ENCODE measurements at places on chromosomes 5 and 9.

DNA sequence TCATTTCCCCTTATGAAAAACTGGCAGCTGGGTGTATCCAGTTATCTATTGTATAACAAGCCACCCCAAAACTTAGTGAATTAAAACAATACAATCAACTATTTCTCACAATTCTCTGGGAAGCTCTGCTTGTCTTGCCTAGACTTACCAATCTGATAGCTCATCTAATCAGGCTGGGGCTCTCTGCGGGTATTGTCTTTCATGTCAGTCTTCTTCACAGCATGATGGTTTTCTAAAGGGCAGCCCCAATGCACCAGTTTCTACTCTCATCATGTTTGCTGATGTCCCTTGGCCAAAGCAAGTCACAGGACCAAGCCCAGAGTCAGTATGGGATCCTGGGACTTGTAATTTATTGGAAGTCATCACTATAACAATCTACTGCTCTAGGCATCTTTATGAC lies 433.5 kb downstream of the KIAA0825 start:
- no peak for DNase-seq

GRCh38 chr9:4661165-4661564 lies 929 bp upstream of the PLPP6 start:
- DNase-seq: peak; percentile 33

GRCh38 chr9:129032541-129033159 lies 3.8 kb upstream of the MIGA2 start:
- no peak for DNase-seq

DNA sequence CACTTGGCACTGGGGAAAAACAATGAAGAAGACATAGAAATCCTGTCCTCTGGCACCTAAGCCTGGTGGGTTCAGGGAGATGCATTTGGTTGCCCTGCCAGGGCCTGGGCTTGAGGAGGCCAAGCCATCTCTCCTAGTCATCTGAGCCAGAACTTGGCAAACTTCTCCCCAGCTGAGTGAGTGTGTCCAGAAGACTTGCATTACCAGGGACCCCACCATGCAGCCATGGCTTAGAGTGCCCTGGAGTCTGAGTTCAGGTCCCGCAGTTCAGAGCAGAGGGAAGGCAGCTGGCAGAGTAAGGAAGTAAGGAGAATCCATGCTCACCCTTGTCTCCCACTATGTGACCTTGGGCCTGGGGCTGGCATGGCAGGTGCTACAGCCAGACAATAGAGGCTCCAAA lies 37.4 kb upstream of the FCN1 start:
- no peak for DNase-seq

- DNase-seq: no peak
Observed at GRCh38 chr5:6674886-6675285, 38.3 kb upstream of the TENT4A start.

DNA sequence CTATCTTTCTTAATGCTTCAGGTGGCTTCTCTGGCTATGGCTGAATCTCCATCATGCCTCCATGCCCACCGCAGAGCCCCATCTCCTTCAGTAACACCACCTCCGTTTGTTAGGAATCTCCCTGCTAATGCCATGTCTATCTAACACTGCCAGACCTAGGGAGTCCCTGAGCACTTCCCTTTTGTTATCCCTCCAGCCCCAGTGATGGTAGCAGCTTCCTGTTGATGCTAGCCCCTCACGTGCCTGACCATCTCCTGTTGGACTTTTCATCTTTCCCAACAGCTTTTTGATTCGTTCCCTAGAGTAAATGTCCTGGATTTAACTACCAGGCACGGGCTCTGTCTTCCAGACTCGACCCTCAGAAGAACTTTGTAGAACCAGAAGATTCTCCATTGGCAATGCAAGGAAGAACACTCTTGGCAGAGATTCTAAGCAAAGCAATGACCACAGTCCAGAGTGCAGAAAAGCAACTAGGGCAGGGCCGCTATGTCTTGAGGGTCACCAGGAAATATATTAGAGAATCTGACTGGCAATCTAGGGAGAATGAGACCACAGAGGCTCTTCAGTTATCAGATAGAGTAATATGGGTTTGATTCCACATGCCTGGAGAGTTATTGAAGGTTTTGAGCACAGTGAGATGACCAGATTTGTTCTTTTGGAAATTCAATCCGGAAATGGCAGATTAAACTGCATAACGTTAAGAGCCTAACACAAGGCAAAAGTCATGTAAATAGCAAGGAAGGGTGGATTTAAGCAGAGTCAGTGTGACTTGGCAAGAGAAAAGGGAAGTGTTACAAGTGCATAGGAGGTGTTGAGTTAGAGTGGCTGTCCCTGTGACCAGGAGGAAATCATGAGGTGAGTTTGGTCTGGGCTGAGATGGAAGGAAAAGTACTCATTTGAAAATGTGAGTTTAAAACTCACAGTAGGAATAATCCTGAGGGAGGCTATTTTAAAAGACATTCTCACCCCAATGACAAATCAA lies 555.2 kb downstream of the ACTL7B start:
- no peak for DNase-seq

DNA sequence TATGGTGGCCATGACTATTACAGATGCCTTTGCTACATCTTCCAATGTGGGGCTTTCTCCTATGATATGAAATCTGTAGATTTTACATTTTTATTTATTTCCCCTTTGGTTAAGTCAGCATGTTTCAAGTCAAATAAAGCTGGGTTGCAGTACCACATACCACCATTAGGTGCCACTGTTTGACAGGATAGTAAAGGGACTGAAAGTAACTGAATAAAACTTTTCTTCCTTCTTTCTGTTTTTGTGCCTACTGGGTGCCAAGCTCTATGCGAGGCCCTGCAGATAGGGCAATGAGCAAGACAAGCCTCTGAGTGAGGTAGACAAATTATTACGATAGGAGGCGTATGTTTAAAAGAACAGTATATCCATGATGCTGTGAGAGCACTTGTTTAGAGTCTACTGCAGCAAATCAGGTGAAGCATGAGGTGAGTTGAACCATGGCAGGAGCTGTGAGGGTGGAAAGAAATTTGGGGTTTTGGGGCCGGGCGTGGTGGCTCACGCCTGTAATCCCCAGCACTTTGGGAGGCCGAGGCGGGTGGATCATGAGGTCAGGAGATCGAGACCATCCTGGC lies 64.8 kb downstream of the GDNF start:
- no peak for DNase-seq

GRCh38 chr5:67350618-67351201 lies 154.1 kb upstream of the CD180 start:
- DNase-seq: peak; percentile 36

- no peak for DNase-seq
Observed at GRCh38 chr9:5892456-5893133, 1.9 kb downstream of the MLANA start.

DNA sequence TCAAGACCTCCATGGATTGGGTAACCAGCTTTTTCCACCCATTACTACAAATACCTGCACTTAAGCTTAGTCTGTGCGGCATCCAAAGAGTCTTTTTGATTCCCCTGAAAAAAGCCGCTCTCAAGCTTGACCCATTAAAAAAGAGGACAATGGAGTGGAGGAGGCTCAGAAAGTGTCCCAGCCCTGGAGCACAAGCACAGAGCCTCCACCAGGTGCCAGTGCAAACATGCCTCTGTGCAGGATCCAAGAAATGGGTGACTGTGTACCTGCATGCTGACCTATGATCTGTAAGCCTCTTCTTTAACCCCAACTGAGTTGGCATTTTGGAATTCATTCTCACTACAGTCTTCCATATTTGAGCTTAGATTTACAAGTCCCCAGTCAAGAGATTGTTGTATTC lies 168.3 kb upstream of the TLE4 start:
- DNase-seq: no peak

GRCh38 chr5:39187831-39188731 lies 31.3 kb downstream of the FYB1 start:
- no peak for DNase-seq

DNA sequence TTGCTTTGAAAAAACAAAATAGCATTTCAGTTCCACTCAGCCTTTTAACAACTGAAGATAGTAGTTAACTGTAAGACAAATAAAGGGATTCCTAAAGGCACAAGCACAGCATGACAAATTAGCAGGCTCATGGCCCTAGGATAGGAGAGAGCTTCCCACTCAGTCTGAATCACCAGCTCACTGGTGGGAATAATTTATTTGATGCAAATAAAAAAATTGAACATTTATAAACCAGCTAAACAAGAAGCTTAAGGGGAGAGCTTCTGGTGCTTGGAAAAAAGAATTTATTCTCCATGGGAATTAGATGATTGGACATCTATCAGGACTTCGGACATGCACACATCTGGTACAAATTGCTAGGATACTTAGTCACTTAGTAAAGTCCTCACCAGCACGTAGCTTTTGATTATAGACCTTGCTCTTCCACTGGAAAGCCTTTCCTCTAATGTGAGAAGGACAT lies 294.1 kb upstream of the TNC start:
- peak; percentile 95 for DNase-seq

DNA sequence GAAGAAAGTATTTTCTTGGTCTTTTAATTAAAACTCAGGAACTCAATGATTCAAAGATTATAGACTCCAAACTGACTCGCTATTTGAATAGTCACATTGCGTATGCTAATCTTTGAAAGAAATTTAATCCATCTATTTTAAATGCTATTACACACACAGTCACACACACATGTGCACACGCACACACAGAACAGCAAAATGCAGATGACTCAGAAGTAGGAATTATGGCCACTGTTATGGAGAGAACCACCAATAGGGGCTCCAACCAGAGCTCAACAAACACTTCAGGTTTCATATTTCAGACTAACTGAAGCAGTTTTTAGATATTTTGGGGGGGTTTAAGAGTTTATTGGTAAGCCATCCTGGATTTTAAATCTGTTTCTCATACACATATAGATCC lies 1917.9 kb downstream of the EFNA5 start:
- peak; percentile 65 for DNase-seq

DNA sequence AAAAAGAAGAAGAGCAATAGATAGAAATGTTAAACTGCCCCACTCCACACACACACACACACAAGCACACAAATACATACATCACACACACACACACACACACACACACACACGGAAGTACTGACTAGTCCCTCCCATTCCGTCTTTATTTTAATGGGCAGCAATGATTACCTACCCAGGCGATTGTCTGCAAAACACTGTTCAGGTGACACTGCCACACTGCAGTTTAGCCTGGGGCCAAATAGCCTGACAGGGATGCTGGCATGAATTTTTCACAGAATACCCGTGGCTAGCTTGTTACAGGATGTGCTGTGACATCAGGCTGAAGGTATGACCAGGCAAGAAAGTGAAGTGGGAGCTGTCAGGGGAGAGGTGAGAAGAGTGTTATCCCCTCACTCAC lies 86.9 kb downstream of the FRMD3 start:
- DNase-seq: peak; percentile 13

- peak; percentile 36 for DNase-seq
Observed at GRCh38 chr9:89887286-89887685, 282.5 kb downstream of the GADD45G start.

DNA sequence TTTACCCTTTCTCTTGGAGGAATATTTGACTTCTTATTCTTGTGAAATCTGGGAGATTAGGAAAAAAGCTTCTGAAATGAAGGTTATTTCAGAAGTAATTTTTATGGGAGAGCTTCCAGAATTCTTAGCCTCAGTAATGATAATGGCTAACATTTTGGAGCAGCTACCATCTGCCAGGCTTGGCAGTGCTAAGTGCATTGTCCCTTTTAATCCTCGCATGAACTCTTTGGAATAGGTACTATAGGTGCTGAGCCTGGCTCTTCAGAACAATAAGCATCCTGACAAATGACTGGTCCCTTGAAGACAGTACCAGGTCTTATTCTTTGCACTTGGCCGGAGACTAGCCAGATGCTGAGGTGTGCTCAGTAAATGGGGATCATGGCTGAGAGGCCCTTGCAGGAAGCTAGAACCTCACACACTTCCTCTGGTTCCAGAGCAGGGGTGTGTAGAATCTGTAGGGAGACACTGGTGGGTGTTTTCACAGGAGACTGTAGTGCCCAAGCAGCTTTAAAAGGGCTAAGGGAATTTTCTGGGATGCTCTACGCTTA lies 90.7 kb downstream of the RCL1 start:
- no peak for DNase-seq

- DNase-seq: no peak
Observed at GRCh38 chr9:134929193-134930158, 11.8 kb upstream of the FCN1 start.

- DNase-seq: peak; percentile 88
Observed at GRCh38 chr9:14415947-14416346, 102.0 kb upstream of the NFIB start.

- DNase-seq: peak; percentile 77
Observed at GRCh38 chr9:81535542-81536241, 153.7 kb downstream of the TLE1 start.

- no peak for DNase-seq
Observed at GRCh38 chr5:67636091-67636490, 439.5 kb upstream of the CD180 start.

DNA sequence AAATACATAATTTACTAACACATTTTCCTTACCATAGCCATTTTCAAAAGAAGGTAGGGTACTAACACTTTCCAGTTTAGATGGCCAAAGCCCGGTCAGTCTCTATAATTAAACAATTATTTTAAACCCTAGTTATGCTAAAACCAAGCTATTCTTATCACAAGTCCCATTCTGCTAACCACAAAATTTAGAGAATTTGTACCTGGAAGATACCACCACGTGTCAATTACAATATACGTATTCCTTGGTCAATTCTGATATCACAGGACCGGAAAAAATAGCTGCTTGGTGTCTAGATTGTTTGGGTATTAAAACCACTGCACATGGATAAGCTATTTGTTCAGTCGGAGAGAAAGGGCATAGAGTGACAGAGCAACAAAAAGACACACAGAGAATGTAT lies 18.9 kb upstream of the SKP1 start:
- DNase-seq: no peak

- DNase-seq: no peak
Observed at GRCh38 chr5:10455277-10455670, 13.6 kb downstream of the ROPN1L start.

GRCh38 chr9:68705531-68706362 lies 707 bp downstream of the PIP5K1B start:
- DNase-seq: no peak

DNA sequence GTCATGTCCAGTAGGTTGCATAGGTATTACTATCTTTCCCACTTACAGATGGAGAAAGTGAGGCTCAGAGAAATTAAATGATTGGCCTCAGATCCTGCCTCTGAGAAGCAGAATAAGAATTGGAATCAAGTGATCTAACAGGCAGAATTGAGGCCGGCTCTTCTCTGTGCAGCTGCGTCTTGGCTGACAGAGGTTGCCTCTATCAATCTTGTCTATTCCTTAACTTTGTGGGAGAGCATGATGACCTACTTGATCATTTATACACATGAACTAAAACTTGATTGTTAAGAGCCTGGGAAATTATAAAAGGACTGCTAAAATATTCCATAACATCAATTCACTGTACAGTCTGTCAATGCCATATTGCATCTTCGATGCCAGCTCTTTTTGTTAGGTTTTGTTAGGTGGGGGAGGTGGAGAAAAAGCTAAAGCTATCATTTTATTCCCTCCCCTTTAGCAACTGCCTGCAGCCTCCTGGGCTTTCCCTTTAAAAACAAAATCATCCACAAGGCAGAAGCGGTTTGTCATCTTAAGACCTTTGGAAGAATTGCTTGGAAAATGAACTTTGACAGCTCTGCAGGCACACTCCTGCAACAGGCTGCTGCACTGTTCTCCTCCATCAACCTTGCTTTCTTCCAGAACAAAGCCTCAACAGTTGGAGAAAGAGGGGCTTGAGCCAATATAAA lies 247.4 kb downstream of the SMARCA2 start:
- no peak for DNase-seq
